Panc1 (cell line): ENCODE measurements at places on chromosomes 4 and X.

GRCh38 chr4:101696276-101697010 is 94.1 kb upstream of the BANK1 start:
- no peak for DNase-seq

- DNase-seq, result no peak
These were observed 148.6 kb upstream of the INTU start for GRCh38 chr4:127484117-127484516.

- DNase-seq, result no peak
These were observed 20.1 kb downstream of the ETNPPL start for GRCh38 chr4:108742451-108743420.

DNA sequence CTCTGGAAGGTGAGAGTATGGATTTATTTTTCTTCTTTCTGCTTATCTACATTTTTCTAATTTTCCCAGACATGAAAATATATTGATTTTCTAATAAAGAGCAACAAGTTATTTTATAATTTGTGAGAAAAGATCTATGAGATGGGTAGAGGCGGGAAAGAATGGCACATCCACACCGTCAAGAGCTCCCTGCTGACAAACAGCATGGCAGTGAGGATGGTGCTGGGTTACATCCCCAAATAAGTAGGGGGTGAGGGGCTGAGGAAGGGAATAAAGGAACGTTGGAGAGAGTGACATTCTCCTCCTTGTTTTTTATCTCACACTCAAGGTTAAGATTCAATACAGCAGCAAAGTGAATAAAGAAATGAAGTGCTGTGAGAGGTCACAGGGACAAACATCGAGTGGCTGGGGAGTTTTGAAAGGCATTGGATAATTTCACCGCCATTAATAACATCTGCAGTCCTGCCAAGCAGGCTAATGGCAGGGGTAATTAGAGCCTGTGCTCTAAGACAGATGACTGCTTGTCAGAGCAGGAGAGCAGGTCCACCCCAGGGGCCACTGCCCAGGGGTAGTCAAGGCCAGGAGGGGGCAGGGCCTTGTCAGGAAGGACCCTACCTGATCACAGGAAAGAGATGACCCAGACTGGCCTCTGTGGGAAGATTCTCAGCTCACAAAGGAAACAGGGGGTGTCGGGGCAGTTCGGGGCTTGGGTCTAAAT is 323.8 kb downstream of the FBXW7 start:
- DNase-seq, result no peak

DNA sequence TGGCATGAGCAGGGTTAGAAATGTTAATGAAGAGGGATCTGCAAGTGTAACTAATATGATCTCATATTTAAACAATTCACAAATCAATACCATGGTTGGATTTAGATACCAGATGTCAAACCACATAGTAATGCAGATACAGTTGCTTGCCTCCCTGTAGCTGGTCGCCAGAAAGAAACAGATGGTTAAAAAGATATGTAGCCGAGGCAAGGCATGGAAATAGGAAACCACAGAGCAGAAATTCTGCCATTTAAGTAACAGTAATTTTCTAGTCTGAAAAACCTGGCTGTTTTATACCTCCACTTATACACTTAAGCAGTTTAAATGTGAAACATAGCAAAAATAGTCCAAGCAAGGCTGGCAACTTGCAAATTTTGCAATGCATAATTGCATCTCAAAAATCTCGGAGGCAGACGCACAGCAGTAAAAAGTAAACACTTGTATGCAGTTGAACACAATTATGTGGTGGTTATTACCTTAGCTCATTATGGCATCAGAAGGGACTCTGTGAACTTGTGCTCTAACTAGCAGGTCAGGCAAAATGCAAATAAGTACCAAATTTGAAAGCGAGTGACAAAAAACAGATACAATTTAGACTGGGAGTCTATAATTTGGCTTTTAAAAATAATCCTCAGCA is 126.8 kb downstream of the NAA11 start:
- DNase-seq, result no peak

- no peak for DNase-seq
These were observed 430.5 kb downstream of the SMARCA1 start for GRCh38 chrX:129092757-129093156.
